T-helper 1 cell (primary cell): ENCODE measurements at places on chromosomes 6 and 20.

DNA sequence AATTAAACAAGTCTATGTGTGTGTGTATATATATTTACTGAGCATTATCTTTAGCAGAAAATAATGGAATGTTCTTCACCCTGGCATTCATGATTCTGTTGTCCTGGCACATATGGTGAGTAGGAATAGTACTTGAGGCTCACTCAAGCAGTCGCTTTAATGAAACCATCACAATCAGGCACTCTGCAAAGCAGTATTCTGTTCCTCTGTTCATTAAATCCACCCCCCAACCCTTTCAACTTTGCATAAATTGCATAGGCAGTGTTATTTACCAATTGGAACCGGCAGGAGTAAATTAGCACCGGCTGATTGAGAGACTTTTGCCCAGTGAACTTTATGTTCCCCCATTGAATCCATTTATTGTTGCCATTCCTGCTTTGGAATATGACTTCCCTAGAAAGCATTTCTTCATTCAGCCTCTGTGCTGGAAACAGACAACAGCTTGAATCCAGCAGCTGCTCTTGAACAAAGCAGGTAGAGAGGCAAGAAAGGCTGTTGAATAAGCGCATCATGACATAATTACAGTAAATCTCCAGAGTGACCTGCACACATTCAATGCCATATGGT lies 268.0 kb upstream of the RNF217 start:
- no peak for DNase-seq

- DNase-seq, result no peak
Measured at GRCh38 chr6:45487645-45488044, 109.9 kb upstream of the SUPT3H start.

- no peak for DNase-seq
Measured at GRCh38 chr20:25051386-25052155, 6.4 kb downstream of the ACSS1 start.

DNA sequence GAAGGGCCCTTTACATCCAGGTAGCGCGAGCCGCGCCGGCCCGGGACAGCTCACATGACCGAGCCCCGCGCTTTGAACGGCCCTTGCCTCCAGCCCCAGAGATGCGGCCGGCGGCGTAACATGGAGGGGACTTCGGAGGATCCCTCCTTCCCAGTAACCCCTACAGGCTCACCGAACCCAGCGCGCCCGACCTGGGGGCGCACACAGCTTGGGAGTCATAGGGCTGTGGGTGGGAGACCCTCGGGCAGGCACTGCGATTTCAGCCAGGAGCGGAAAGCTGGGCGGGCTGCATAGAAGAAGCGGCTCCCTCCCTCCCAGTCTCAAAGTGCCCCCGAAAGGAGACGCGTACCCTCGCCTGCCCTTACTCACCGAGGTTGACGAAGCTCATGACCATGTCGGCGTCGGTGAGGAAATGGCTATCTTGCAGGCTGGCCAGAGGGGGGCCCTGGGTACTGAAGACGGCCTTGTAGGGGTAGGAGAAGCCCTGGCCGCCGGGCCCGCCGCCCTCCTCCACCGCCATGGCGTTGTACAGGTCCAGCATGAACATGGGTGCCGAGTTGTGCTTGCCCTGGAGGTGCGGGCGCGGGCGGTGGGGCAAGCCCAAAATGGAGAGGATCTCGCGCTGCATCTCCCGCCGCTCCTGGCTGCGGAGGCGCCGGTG lies 975 bp downstream of the BMP7 start:
- no peak for DNase-seq

GRCh38 chr6:78583079-78583478 lies 284.3 kb upstream of the IRAK1BP1 start:
- DNase-seq, result no peak

GRCh38 chr6:147244832-147245231 lies 40.6 kb downstream of the STXBP5 start:
- DNase-seq, result no peak

- no peak for DNase-seq
Measured at GRCh38 chr6:157325069-157325805, 1.9 kb upstream of the TMEM242 start.

- no peak for DNase-seq
Measured at GRCh38 chr20:17653835-17654648, 28.0 kb downstream of the RRBP1 start.

GRCh38 chr6:111428811-111429210 lies 54.2 kb downstream of the REV3L start:
- no peak for DNase-seq

GRCh38 chr6:113402544-113402943 lies 454.6 kb upstream of the MARCKS start:
- DNase-seq, result no peak

DNA sequence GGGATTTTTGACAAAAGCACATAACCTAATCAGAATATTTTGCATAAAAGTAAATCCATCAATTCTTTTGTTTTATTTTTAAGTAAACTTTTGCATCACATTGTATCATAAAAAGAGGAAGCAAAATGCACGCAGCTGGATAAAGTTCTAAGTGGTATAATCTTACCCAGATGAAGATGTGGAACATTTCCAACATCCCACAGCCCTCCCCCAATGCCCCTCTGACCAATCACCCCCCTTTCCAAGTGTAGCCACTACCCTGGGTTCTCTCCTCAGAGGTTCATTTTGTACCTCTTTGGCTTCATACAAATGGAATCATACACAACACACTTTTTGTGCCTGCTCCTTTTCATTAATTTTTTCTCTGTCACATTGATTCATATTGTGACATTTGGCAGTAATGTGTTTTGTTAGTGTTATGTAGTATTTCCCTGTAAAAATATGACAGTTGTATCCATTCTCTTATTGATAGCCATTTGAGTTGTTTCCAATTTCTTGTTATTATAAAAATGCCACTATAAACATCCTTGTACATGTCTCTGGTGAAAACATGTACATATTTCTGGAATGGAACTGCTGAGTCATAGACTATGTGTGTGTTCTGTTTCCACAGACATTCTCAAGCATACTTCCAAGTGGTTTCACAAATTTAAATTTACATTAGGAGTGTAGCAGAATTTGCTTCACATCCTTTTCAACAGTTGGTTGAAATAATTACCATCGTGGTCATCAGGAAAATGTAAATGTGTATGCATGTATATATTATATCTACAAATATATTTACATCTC lies 92.9 kb upstream of the SYNDIG1 start:
- DNase-seq, result no peak

GRCh38 chr6:39786649-39787048 lies 5.5 kb upstream of the DAAM2 start:
- no peak for DNase-seq

GRCh38 chr6:137882225-137882961 lies 15.3 kb downstream of the TNFAIP3 start:
- DNase-seq, result peak; percentile 41

DNA sequence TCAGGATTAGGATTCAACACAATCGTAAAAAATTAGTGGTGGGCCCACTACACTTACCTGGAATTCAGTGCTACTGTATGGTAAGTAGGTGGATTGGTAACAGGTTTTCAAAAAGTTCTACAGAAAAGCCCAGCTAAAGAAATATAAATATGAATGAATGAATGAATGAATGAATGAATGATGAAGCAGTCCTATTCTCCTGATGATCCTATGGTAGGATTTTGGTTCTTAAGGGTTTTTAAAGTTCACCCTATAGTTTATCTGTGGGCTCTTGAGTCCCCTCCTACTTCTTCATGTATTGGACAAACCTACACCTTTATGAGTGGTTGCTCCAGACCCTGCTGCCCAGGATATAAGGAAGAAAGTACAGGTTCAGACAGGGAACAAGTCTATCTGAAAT lies 89.5 kb upstream of the HEY2 start:
- DNase-seq, result no peak

DNA sequence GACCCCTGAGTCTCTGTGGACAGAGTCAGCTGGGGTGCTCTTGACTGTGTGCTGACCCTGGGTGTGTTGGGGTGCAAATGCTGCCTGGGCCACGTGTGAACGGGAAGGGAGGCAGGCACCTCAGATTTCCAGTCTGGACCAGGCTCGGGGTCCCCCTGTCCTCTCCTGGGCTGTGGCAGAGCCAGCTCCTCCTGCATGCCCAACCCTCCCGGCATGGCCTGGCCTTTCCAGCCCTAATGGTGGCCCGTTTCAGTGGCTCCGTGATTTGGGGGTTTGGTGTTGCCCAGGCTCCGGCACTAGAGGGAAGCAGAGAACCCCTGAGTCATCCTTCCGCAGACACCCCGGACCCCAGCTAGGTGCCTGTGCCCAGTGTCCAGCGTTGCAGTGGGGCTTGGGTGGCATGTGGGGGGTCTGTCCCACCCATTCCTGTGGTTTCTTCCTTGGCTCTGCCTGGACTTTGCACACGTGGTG lies 9.1 kb downstream of the RBM38 start:
- no peak for DNase-seq

DNA sequence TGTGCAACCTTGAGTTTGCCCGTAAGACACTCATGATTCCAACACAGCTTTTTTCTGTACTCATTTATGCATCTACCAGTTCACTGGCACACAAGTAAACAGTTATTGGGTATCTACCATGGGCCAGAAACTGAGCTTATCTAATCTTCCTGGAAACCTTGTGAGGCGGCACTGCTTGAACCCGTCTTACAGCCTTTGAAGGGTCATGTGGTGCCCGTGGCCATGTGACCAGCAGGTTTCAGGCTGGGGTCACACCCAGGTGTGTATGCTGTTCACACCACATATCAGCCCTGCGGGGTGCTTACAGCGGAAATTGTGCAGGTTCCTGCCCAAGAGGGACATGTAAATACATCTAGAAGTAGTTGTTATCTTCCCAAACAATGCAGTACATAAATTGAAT lies 6.1 kb downstream of the THBD start:
- DNase-seq, result no peak

DNA sequence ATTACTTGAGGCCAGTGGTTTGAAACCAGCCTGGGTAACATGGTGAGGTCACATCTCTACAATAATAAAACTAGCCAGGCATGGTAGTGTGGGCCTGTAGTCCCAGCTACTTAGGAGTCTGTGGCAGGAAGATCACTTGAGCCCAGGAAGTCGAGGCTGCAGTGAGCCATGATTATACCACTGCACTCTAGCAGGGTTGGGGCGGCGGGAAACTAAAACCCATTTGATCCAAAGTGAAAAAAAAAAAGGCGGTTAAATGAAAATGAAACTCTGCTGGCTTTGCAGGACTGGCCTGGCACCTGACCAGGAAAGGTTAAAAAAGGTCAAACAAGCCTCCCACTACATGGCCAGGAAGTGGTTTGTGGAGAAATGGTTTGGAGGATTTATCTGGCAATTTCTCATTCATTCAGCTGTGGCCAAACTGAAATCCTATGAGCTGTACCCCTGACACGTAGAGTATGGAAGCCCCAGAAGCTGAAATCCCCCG lies 36.6 kb downstream of the MTRES1 start:
- no peak for DNase-seq

GRCh38 chr20:35216541-35216940 lies 9.9 kb upstream of the MMP24 start:
- no peak for DNase-seq

DNA sequence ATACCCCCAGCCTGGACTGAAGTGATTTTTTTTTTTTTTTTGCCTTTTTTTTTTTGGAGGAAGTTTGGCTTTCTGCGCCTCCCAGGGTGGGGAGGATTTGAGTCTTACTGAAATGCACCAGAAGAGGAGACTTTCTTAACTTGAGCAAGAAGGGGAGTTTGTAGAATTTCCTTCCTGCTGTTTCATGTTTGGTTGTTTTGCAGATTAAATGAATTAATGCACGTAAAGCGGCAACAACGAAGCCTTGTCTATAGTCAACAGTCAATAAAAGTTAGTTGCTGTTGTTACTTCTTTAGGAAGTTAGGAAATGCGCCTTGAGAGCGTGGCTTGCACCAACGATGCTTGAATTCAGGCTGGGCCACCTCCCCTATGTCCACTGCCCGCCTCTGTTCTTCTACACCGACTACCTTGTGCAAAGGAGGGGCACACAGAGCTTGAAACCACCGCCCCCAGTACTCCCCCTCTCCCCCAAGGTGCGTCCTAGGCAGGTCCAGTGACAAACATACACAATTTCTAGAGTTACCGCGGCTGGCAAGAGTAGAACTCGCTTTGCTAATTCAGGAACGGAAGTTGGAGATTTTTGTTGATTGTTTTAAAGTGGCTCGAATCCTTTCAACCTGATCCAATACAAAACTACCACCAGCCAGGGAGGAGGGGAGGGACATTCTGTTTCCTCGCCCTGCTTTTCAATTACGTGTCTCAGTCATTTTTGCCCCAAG lies 830 bp upstream of the CYP24A1 start:
- DNase-seq, result no peak

DNA sequence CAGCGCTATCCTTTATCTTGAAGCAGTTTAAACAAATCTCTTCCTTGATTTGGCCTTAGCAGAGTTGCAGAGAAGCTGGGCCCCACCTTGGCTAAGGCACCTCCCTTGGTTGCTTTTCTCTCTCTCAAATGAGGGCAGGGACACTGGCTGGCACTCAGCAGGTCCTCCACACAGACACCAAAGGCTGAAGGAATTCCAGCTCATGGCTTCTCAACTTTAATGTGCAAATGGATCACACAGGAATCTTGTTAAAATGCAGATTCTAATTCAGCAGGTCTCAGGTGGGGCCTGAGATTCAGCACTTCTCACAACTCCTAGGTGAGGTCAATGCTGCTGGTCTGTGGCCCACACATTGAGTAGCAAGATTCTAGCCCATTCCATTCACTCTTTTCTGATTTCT lies 25.7 kb downstream of the RIMS4 start:
- DNase-seq, result no peak

DNA sequence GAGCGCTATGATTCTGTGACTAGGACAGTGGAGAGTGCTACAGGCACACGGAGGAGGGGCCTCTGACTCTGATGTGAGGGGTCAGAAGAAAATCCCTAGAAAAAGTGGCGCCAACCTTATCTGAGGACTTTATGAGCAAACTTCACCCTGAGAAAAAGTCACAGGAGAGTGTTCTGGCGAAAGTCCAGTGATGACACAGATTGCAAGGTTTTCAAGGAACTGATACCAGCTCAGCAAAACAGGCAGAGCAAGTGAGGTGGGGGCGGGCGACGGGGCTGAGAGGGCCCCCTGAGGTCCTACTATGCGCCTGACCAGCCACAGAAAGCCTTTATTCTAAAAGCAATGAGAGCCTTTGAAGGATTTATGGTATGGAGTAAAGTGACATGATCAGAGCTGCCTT lies 73.3 kb downstream of the SLC22A23 start:
- no peak for DNase-seq

DNA sequence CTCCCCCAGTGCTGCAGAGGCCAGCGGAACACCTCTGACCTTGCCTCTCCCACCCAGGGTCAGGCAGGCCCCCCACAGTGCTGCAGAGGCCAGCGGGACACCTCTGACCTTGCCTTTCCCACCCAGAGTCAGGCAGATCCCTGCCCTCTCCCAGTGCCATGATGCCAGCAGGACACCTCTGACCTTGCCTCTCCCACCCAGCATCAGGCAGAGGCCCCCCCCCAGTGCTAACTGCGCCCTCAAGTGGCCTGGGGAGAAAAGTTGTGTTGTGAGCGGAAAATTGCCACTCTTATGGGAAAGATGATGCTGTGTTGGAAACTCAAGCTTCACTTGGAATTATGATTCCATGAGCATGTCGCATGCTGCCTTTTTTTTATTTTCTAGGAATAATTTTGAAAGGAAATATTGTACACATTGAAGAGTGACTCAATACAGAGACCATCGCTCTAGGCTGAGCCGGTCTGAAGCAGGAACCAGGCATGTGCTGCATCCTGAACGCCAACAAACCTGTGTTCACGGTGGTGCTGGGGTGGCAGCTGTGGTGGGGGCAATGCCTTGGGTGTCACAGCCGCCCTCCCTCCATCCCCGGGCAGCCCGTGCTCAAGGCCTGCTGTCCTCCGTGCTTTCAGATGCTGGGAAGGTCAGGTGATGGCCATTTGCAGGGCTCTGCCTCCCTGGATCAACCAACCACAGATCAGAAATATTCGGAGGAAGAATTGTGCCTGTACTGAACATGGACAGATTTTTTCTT lies 98.6 kb downstream of the CDH4 start:
- DNase-seq, result no peak

GRCh38 chr6:44388135-44388487 lies 605 bp downstream of the CDC5L start:
- no peak for DNase-seq
